ENCODE measurements at places on chromosomes 1 and 21.

- no peak for DNase-seq
These were observed 7.6 kb upstream of the PLEKHO1 start for GRCh38 chr1:150142083-150142482.

DNA sequence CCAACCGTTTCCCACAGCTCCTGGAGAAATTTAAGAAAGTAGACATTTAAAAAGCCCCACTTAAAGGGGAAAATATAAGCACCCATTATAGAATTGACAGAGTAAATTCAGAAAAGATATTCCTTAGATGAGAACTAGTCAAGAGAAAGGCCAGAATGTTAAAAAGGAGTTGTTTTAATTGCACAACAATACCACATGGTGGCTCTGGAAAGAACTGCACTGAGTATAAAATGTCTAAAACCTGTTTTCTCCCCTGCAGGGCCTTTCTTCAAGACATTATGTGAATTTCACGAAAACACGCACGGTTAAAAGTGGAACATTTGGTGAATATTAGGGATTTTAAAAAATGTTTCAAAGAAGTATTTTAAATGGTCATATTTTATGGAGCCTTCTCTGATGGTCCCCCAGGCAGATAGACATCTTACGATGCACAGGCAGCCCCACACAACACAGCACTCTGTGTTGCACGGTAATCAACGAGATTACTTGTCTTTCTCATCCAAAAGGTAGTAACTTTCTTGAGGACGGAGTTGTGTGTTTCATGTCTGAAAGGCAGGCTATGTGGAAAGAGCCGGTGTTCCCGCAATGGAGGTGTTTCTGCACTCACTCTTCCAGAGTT lies 101.9 kb downstream of the PRRX1 start:
- DNase-seq, result no peak

- DNase-seq, result no peak
These were observed 969.9 kb downstream of the TTLL7 start for GRCh38 chr1:83029050-83029449.

DNA sequence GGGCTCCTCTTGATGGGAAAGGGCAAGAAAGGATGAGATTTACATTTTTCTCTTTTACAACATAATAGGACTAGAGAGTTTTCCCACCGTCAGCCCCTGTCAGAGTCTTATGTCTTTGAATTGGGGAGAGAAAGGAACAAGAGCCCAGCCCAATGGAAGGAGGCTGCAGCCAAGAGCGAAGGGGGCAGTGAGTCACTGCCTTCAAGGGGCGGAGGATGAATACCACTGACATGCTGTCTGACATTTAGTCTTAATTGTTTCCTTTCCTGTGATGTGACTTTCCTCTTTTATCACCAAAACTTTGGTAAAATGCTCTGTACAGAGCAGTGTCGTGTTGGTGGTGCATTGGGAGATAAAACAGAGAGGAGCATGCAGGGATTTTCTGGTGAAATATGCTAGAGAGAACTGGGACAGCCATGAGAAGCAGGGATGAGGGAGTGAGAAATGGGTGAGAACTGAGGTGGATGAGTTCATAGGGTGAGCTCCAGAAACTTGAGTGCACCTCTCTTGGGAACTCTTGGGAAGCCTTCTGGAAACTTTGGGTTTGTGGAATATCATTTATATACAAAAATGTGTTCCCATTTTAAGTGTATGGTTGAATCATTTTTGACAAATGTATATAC lies 179.9 kb upstream of the FGGY start:
- DNase-seq, result peak; percentile 97

- DNase-seq, result no peak
These were observed 5.5 kb downstream of the GNG4 start for GRCh38 chr1:235643837-235644692.

DNA sequence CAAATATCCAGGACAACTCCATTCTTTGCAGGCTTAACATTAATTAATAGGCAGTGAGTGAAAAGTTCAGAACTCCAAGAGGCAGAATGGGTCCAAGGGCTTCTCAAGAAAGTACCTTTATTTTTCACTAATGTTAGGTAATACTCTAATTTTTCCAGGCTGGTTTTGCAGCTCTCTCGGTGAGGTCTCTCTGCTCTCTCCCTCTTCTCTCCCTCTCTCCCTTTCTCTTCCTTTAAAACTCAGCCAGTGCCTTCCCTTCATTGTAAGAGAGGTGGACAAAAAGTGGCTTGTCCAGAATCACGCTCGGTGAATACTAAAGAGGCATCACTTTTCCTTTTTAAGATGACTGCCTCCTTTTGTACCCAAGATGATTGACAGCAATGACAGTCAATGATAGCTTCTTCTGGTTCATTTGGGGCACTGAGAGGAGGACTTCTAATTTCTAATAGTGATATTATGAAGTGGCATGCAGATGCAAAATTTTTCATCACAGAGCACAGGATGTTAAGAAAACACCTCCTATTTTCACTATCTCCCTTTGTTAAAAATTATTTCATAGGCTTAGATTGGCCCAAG lies 1.3 kb upstream of the CHI3L1 start:
- DNase-seq, result no peak

DNA sequence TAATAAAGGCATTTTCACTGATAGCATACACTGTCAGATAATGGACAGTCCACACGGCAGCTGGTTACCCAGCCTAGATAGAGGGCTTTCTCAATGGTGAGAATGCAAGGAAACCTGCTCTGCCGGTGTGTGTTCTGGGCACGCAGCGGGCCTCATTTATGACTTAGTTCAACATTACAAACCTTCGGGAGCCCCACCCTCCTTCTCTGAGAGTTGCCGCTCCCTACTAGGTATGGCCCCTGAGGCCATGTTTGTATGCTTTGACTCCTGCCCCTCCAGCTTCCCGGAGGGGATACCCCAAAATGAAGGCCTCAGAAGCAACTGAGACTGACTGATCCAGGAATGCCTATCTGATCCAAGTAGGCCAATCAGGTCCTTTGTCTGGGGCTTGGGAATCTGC lies 17.2 kb upstream of the FABP3 start:
- DNase-seq, result no peak

DNA sequence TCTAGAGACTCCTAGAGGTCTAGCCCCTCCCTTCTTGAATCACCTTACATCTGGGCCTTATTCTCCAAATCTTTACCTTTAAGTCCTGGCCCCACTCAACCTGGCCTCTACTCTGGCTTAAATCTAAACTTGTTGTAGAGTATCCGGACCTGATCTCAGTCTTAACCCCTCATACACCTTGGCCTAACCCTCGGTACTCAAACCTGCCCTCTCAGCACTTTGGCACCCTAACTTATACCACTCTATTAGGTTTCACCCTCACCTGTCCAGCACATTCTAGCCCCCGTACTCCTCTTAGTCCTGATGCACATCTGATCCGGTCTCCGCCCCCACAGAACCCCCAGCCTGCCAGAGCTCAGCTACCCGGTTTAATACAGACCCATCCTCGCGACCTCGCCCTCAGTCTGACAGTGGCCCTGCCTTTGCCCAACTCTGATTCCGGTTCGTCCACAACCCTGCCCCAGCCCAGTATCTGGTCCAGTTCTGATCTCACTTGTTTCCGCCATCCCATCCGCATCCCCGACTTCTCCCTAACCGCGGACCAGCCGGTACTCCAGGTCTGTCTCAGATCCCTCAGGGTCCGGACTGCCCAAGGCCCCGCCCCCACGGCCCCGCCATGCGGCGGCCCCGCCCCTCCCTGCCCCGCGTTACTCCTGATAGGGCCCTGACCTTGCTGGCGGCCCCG lies 1.5 kb downstream of the TRIM62 start:
- no peak for DNase-seq

Data from NT2/D1 (cell line).